Epithelial cell of alveolus of lung (primary cell): ENCODE measurements at places on chromosomes 2 and 18. TPM values are rescaled to one million over a fixed set of nuclear protein-coding genes. Genes with fewer than 3 reads are reported as not detected.

Gene RAX
- total RNA-seq, result not detected in 2 replicates

Gene KRCC1
- total RNA-seq, result 15.6 and 20.7 TPM in 2 replicates

Gene GGCX
- 27.1 and 59.7 TPM in 2 replicates for total RNA-seq

Gene UGT1A5
- total RNA-seq, result not detected in 2 replicates

Gene BCL11A
- 2.5 and 5.4 TPM in 2 replicates for total RNA-seq

Gene SPC25
- 3.5 and 7.5 TPM in 2 replicates for total RNA-seq

Gene CTLA4
- not detected in 2 replicates for total RNA-seq

Gene TDRD15
- not detected in 2 replicates for total RNA-seq

Gene PDE1A
- 0.13 and 15.3 TPM in 2 replicates for total RNA-seq

Gene RAB6C
- total RNA-seq, result under 0.01 TPM in 1 of 2 replicates, not detected in the other

Gene SGO2
- 9.1 and 10.5 TPM in 2 replicates for total RNA-seq

Gene AQP4
- not detected in 2 replicates for total RNA-seq

Gene NMUR1
- 0.24 TPM in 1 of 2 replicates, not detected in the other for total RNA-seq

Gene RUFY4
- not detected in 2 replicates for total RNA-seq

Gene PPP1R1C
- 0.91 and 0.96 TPM in 2 replicates for total RNA-seq

Gene SAG
- not detected in 2 replicates for total RNA-seq

Gene C2orf78
- not detected in 2 replicates for total RNA-seq

Gene RIT2
- not detected in 2 replicates for total RNA-seq

Gene AP1S3
- 3.7 and 5.5 TPM in 2 replicates for total RNA-seq

Gene POTEJ
- not detected in 2 replicates for total RNA-seq

Gene COPS8
- total RNA-seq, result 134 and 142 TPM in 2 replicates

Gene MDH1B
- 0.26 and 1.3 TPM in 2 replicates for total RNA-seq

Gene GALNT1
- total RNA-seq, result 46.2 and 64.6 TPM in 2 replicates

Gene PRKCE
- total RNA-seq, result 3.8 and 5.4 TPM in 2 replicates

Gene VWA3B
- not detected in 2 replicates for total RNA-seq

Gene CACNB4
- under 0.01 and 0.32 TPM in 2 replicates for total RNA-seq

Gene SUCLG1
- total RNA-seq, result 62.1 and 74.3 TPM in 2 replicates

Gene GAL3ST2
- 0.64 TPM in 1 of 2 replicates, not detected in the other for total RNA-seq

Gene HYCC2
- 2.7 and 4.2 TPM in 2 replicates for total RNA-seq

Gene CNTNAP5
- total RNA-seq, result not detected in 2 replicates

Gene DNER
- total RNA-seq, result 1.2 and 4.8 TPM in 2 replicates

Gene MEP1B
- not detected in 2 replicates for total RNA-seq

Gene GREB1
- total RNA-seq, result 0.13 and 1.4 TPM in 2 replicates
